Fibroblast of skin of abdomen (primary cell): ENCODE measurements at places on chromosomes 3 and 15.

GRCh38 chr3:74640211-74640610 lies 25.8 kb upstream of the CNTN3 start:
- peak; percentile 55 for DNase-seq

DNA sequence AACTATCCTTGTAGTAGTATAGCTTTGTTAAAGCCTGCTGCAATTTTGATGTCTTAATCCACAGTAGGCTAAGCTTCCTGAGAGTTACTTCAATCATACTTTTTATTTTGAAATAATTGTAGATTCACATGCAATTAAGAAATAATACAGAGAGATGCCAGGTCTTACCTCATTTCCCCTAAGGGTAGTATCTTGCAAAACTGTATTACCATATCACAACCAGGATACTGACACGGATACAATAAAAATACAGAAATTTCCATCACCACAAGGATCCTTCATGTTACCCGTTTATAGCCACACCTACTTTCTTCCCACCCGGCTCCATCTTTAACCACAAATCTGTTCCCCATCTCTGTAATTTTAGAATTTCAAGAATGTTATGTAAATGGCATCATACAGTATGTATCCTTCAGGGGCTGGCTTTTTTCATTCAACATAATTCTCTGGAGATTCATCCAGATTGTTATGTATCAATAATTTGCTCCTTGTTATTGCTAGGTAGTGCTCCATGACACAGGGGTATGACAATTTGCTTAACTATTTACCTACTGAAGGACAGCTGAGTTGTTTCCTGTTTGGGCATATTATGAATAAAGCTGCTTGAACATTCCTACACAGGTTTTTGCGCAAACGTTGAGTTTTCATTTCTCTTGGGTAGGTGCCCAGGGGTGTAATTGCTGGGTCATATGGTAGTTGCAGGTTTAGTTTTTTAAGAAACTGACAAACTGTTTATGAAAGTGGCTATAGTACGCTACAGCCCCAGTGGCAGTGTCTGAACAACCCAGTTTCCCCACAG lies 21.6 kb downstream of the BDH1 start:
- peak; percentile 12 for DNase-seq

GRCh38 chr15:89090791-89091626 lies 2.8 kb downstream of the ABHD2 start:
- peak; percentile 61 for DNase-seq

DNA sequence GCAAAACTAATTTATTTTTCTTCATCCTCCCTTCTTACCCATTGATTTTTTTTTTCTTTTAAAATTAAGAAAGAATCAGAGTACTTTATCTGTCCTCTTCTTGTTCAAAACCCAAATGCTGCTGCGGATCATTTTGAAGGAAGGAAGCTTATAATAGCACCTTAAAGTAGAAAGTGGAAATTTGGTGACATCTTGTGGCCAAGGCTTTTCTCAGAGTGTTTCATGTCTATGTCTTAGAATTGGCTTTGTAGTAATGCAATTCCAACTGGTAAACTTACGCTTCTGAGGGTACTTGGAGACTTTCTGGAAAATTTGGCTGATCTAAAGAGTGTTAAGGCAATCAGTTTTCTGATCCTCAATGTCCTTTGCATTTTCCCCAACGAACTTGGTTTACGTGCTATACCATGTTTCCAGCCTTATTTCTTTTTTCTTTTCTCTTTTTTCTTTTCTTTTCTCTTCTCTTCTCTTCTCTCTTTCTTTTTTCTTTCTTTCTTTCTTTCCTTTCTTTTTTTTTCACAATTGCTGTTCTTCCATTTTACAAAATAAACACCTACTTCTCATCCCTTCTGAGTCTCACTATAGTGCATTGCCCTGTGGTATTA lies 30.7 kb downstream of the C3orf38 start:
- DNase-seq, result peak; percentile 48

DNA sequence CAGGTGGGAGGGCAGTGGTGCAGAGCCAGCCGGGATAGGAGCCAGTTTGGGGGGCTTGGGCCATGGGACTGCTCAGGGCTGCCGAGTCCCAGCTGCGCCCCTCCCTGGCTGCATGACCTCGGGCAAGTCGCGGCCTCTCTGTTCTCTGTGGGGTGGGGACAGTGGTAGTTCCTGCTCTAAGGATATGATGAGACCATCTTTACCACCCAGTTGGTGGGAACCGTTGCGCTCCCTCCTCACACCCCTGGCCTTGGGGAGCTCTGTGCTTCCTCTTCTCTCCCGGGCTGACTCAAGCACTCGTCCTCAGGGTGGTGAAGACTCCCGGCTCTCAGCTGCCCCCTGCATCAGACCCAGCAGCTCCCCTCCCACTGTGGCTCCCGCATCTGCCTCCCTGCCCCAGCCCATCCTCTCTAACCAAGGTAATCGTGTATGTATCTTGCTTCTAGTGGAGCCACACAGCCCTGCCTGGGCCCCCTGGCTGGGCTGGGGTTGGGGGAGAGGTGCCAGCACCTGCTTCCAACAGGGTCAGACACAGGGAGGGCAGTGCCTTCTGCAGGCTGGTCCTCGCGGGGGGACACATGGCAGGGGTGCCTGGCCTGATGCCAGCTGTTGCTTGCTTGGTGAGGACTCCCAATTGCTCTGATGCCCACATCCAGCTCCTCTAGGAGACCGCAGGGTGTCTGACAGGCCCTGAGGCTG lies 15.1 kb upstream of the STAB1 start:
- DNase-seq, result no peak

DNA sequence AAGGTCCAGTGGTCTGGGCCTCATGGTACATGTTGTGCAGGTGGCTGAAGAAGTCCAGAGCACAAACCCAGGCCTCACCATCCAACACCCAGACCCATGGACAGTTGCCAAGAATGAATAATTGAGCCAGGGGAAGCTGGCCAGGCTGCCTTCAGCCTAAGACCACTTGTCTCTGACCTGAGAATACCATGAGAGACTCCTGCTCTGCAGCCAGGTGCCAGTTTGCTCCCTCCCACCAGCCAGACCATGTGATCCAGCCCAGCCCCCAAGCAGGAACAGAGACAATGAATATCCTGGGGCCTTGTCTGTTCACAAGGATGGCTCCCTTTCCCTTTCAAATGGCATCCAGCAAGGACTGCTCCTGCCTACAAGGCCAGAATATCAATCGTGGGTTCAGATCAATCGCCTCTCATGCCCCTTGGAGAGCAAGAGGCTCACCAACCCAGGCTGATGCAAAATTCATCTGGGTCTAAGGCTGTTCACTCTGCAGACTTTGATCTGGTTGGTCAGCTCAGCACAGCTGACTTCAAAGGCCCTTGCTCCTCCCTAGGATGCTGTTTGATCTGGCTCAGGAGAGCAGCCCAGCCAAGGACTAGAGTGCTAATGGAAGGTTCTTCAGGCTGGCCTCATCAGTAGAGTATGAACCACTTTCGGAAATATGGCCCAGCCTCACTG lies 13.4 kb downstream of the TRAIP start:
- no peak for DNase-seq
